ENCODE measurements at places on chromosomes 7 and 10.

DNA sequence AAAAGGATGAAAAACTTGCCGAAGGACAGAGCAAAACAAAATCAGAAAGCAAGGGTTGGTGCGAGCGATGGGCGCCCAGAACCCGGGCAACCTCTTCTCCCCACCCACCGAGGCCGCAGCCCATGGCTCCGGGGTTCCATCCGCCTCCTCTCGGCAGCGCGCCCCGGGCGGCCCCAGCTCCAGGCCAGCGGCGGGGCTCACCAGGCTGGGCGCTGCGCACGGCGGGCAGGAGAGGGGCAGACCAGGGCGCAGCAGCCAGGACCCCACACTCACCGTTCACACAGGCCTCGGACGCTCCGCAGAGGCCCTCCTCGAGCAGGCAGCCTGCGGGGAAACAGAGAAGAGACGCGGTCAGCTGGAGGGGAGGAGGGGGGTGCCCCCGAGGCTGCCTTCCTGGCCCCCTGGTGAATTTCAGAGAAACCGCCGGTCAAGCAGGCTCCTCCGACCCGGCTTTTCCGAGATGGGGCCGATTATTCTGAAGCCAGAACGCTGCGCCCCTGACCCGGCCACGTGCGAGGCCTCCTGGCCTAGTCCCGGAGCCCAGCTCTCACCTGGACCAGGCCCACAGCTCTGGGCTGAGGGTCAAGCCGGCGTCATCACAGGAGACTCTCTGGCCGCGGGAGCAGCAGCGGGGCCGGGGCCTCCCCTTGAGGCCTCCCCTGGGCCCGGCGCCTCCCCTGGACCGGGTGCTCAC, 98.0 kb downstream of the PTPRN2 start:
- DNase-seq: no peak

- no peak for DNase-seq
Observed at GRCh38 chr7:73715648-73716317, 3.7 kb downstream of the STX1A start.

- DNase-seq: no peak
Observed at GRCh38 chr7:133778472-133778871, 348.7 kb upstream of the LRGUK start.

DNA sequence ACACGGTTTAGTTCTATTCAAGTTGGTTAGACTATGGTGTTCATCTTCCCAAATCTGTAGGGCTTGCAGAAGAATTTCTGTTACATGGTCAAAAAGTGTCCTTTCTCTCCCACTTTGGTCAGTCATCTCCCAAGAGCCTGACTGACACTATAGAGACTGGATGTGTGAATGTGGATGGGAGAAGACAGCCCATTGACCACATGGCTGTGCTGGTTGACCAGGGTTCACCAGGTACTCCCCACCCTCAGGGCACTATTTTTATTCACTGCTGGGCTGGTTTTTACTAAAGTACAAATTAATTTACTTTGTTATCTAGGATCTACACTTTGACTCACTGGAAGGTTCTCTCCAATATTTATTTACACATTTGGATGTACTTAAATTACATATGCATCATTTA, 2.3 kb downstream of the ZNF804B start:
- DNase-seq: no peak

GRCh38 chr10:97612386-97612785, 20.9 kb downstream of the MORN4 start:
- no peak for DNase-seq

DNA sequence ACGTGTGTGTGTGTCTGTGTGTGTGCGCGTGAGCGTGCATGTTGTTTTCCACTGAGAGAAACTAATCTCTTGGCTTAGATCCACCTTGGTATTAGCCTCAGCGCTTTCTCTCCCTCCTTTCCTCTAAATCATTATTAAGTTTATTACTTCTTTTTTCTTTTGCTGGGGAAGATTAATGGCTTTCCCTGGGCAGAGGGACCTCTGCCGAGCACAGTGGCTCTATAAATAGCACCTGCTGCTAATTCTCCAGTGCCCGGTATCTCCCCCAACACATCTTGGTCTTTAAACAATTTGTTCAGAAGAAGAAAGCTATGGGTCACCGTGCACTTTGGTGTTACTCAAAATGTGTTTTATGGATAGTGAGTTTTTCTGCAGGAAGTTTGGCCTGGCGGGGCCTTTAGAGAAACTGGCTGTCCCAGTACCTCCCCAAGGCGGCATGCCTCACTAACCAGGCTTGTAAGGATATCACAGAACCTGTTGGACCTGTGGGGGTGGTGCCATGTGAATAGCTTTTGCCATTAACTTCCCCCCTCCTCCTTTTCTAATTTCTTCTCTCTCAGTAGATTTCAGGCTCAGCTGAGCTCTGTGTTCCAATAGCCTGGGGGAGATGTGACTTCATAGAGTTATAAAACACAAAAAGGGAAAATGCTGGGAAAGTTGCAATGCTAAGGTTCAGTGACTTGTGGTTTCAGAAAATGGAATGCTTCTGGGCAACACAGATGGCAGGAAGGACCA, 70.1 kb upstream of the RAB11FIP2 start:
- peak; percentile 85 for DNase-seq

DNA sequence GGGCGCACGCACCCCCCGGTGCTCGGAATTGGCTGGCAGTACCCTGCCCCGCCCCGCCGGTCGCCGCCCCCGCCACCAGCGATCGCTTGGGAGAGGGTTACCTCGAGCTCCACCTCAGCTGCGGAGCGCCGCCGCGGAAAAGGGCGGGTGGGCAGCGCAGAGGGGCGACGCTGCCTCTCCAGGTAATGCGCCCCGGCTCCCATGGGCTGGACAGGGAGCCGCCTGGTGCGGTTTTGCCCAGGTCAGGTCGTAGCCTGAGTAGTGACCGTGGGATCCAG, 1.3 kb downstream of the PFKFB3 start:
- DNase-seq: no peak

GRCh38 chr10:43759216-43759615, 110.5 kb upstream of the ZNF32 start:
- no peak for DNase-seq

GRCh38 chr10:47366181-47366631, 17.9 kb downstream of the ZNF488 start:
- no peak for DNase-seq

GRCh38 chr10:95531994-95532399, 29.2 kb downstream of the SORBS1 start:
- no peak for DNase-seq

- DNase-seq: no peak
Observed at GRCh38 chr7:140684066-140684950, 11.6 kb downstream of the ADCK2 start.

GRCh38 chr7:104089612-104090011, 100.2 kb upstream of the RELN start:
- DNase-seq: no peak

DNA sequence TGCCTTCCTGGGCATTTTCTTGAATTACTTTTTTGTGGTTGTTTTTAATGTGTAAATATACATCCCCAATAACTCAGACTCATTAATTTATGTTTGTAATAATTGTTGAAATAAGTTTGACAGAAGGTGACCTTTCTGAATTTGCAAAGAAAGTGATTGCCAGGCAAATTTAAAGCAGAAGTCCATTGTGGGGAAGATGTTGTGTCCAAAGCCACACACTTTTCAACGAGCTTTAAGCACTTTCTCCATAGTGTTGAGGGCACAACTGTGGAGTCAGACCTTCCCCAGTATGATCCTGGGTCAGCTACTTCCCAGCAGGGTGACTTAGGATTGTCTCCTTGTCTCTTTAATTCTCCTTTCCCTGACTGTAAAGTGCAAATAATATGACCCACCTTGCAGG, 52.5 kb downstream of the PTPRE start:
- DNase-seq: no peak

All from ureter (tissue), 1 donor.